GM12878 (cell line): ENCODE measurements at places on chromosomes 2 and 18. TPM values are rescaled to one million over a fixed set of nuclear protein-coding genes. Genes with fewer than 3 reads are reported as not detected.

The AQP12B gene
- polyA plus RNA-seq: not detected in 2 replicates

The FAM136A gene
- polyA plus RNA-seq: 165 and 173 TPM in 2 replicates

The BUB1 gene
- 131 and 142 TPM in 2 replicates for polyA plus RNA-seq

The PMAIP1 gene
- 209 and 223 TPM in 2 replicates for polyA plus RNA-seq

The DIPK1C gene
- not detected in 2 replicates for polyA plus RNA-seq

The CCDC88A gene
- polyA plus RNA-seq: 43.7 and 45.8 TPM in 2 replicates

The STAT4 gene
- polyA plus RNA-seq: 7.9 and 9.1 TPM in 2 replicates

The CCDC85A gene
- polyA plus RNA-seq: not detected in 2 replicates

The L3MBTL4 gene
- 4.2 and 4.4 TPM in 2 replicates for polyA plus RNA-seq

The FZD7 gene
- polyA plus RNA-seq: 0.26 and 0.47 TPM in 2 replicates

The ABCA12 gene
- polyA plus RNA-seq: 5.6 and 7.8 TPM in 2 replicates

The CROCC2 gene
- polyA plus RNA-seq: not detected in 2 replicates

The SS18 gene
- 56.1 and 70.4 TPM in 2 replicates for polyA plus RNA-seq

The DCDC2C gene
- polyA plus RNA-seq: not detected in 2 replicates

The GCG gene
- not detected in 2 replicates for polyA plus RNA-seq

The MAPK4 gene
- polyA plus RNA-seq: 0.07 TPM in 1 of 2 replicates, not detected in the other

The RUFY4 gene
- 0.23 and 0.64 TPM in 2 replicates for polyA plus RNA-seq

The TMEM169 gene
- 1.9 and 3.1 TPM in 2 replicates for polyA plus RNA-seq

The ZCCHC2 gene
- 2.1 and 2.8 TPM in 2 replicates for polyA plus RNA-seq
